Breast epithelium (tissue), 4 donors: ENCODE measurements at places on chromosomes 5 and 9. TPM values are rescaled to one million over a fixed set of nuclear protein-coding genes. Genes with fewer than 3 reads are reported as not detected.

DNA sequence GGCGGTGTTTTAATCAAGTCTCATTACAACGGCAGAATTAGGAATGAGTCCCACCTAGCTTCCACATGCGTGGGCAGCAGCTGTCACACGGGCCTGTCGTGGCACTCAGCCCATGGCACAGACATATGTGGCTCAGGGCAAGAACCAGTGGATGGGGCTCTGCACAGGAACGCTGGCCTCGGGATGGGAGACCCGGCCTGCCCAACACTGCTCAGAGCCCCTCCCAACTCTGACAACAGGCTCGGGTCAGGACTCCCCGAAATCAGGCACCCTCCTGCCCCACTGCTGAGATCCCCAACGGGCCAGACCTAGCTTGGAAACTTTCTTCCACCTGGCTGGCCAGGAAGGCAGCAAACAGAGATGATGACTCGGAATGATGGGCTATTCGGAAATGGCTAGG, 4.9 kb upstream of the SURF6 start:
- DNase-seq = no peak

PPIC gene
- total RNA-seq = 33.1 TPM

DNA sequence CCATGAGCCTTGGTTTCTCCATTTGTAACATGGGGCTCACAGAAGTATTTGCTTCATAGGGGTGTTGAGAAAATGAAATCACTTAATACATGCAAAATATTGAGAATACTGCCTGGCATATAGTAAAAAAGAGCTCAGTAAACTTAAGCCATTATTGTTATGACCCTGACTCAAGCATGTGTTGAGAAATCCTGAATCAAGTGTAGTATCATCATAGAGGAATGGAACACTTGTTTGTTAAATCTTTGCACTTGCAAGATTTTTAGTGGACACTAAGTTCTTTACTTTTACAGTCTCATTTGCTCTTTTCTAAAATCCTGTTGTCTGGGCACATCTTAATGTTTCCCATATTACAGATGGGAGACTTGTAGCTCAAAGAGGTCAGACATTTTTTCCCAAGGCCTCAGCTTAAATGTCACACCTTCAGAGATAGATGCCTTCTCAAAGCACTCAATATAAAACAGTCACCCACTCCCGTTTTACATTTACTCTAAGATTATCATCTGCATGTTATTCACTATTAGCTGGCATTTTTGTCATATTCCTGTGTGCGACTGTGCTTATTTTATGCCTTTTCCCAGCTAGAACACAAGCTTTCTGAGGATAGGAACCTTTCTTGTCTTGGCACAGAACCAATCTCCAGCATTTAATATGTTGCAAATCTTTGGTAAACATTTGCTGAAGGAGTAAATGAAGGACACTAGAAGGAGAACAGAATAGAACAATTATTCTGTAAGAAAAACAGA, 250.0 kb upstream of the TNC start:
- DNase-seq = no peak

DNA sequence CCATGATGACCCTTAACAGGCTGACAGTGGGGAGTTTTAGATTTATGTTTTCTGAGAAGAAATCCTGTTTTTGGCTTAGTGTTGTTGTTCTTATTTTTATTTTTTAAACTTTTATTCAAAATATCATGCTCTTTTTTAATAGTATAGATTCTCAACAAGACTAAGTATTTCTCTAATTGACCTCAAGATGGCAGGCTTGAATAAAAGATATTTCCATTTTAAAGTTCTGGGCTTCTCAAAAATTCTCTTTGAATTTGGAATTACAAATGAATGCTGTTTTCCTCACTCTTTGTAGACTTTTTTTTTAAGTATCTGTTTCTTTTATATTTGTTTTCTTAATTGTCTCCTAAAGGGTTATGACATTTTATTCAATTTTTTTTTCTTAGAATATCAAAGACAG, 50.0 kb upstream of the SH3GL2 start:
- no peak for DNase-seq

- DNase-seq = no peak
Observed at GRCh38 chr9:110077925-110078324, 130.0 kb downstream of the C9orf152 start.

DNA sequence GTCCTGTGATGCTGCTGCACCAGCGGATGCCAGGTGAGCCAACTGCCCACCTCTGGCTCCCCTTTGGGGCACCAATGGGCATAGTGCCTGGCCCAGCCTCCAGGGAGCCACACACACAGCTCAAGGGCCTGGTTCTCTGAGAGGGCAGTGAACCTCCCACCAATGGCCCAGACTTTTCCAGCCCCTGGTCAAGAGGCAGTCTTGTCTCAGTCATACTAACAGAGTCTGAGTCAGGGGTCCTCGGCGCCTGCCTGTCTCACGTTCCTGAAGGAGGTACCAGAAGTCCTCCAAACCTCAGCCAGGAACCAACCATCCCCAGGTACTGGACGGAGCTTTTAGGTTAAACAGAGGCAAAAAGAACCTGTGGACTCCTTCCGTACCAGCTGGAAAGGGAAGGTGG, 121.1 kb downstream of the C5orf15 start:
- no peak for DNase-seq

NXNL2 gene
- 10.5 TPM for total RNA-seq

CRB2 gene
- 2.3 TPM for total RNA-seq

GRIN1 gene
- 1.3 TPM for total RNA-seq

- DNase-seq = no peak
Observed at GRCh38 chr5:9361835-9362234, 184.0 kb downstream of the SEMA5A start.

MORN5 gene
- total RNA-seq = not detected

DNA sequence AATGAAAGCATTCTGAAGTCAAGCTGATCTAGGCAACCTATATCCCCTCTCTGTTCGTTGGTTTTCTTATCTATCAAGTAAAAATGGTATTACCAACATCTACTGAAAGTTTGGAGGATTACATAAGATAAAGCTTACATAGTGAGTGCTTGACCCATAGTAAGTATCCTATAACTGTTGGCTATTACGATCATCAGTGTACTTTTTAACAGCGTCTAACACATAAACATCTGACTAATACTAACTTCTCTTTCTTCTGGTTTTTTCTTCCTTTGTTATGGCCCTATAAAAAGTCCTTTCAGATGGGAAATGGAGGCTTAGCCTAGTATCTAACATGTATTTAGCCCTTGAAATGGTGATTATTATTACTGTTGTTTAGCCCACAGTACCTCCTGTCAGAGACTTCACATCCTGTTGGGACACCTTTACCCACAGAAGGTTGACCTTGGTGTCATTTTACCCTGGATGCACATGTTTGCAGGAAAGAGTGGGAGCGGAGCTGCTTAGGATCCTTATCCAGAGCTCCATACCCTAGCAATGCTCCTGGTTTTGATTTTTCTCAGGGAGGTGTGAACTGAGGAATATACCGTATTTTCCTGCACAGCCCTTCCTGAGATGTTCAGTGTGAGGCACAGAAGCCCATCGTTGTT, 6.0 kb downstream of the INSYN2B start:
- no peak for DNase-seq

DNA sequence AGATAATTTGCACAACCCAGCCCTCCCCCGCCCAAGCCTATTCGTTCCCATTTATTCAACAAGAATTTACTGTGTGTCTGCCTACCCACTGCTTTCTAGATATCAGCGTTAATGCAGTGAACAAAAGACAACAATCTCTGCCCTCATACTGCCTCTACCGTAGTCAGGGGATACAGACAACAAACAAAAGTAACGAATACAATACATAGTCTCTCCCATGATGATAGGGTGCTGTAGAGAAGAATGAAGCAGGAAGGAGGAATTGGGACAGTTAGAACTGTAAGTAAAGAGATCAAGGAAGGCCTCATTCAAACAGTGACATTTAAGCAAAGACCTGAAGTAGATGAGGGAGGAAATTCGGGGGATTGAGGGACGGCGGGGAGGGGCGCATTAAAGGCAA, 1.7 kb downstream of the GFM2 start:
- no peak for DNase-seq

- DNase-seq = no peak
Observed at GRCh38 chr9:8750639-8751051, 951.1 kb upstream of the DMAC1 start.

GRCh38 chr5:158679221-158679641, 420.5 kb downstream of the EBF1 start:
- DNase-seq = no peak

- no peak for DNase-seq
Observed at GRCh38 chr5:133953568-133954145, 14.8 kb downstream of the C5orf15 start.

- DNase-seq = no peak
Observed at GRCh38 chr5:81908044-81908443, 63.8 kb upstream of the ATG10 start.

- DNase-seq = no peak
Observed at GRCh38 chr5:142795251-142795650, 25.1 kb downstream of the ARHGAP26 start.

- no peak for DNase-seq
Observed at GRCh38 chr9:98341157-98342097, 86.0 kb upstream of the TBC1D2 start.

- no peak for DNase-seq
Observed at GRCh38 chr5:57685516-57686255, 203.1 kb upstream of the ACTBL2 start.

DNA sequence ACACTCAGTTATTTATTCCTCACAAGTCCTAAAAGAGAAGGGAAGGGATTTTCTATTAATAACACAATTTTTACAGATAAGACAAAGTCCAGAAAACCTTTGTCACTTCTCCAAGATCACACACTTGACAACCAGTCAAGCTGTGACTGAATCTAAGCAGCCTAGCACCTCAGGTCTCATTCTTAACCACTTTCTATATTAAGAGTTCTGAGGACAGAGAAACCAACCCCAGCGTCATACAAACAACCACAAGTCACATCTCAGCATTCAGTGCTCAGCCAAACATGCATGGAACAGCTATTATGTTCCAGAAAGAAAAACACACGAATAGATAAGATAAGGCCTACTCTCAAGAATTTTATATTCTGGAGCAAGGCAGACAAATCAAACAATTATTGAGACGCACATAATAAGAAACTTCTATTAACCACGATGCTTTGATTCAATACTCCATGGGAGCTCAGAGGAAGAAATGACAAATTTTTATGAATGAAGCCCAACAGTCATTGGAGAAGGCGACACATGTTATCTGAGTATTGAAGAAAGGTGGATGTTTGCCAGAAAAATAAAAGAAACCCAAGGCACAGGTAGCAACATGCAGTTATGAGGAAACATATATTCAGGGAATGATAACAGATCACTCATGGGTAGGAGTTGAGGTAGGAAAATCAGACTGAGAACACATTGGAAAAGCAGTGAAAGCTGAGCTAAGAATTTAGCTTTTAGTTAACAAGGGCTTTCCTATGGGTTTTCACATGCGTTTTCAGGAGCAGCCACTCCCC, 113.1 kb downstream of the HTR4 start:
- DNase-seq = no peak
